Stimulated activated CD4-positive, alpha-beta T cell treated with anti-CD3 and anti-CD28 coated beads, Interleukin-15, amount 100 ng/mL, for 48 hours (primary cell): ENCODE measurements at places on chromosomes 11 and 22.

- DNase-seq = no peak
Measured at GRCh38 chr11:10872097-10872496, 14.2 kb upstream of the ZBED5 start.

DNA sequence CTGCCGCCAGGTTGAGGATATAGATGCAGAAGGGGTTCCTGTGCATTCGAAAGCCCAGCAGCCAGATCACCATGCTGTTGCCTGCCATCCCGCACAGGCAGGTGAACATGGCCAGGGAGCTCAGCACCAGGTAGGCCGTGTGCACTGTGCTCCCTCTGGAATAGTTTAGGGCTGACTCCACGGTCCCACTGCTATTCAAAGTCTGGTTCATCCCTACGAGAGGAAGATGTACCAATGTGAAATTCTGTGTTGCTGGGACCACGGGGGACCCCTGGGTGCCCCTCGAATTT lies at the start of gene MRGPRD:
TSS of gene MRGPRD (minus strand) at position 211 of the 290 bp plus-strand sequence. CDS start at position 211, 0 bp downstream.
- DNase-seq = no peak

DNA sequence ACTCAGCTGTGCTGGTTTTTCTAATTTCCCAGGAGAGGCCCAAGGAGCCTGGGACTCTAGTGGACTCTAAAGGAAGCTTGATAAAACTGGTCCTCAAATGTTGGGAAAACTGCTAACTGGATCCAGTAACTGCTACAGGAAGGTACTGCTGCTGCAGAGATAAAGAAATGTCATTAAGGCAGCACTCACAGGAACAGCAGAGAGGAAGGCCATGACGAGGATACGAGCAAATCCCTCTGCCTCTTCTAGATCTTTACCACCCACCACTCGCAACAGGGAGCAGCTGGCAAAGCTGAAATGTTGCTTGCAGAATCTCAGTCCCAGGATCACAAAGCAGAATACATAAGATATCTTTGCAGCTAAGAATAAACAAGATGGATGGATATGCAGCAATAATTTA lies 23.5 kb downstream of the TTC28 start:
- no peak for DNase-seq

GRCh38 chr11:46970913-46971625 lies 34.5 kb downstream of the CSTPP1 start:
- no peak for DNase-seq

- peak; percentile 92 for DNase-seq
Measured at GRCh38 chr11:67464411-67465188, 4.5 kb downstream of the TMEM134 start.

- no peak for DNase-seq
Measured at GRCh38 chr11:68682531-68682961, 1.8 kb upstream of the GAL start.

- DNase-seq = no peak
Measured at GRCh38 chr11:134040386-134041302, 28.2 kb upstream of the JAM3 start.

- DNase-seq = no peak
Measured at GRCh38 chr22:28480000-28480715, 199.5 kb downstream of the TTC28 start.

DNA sequence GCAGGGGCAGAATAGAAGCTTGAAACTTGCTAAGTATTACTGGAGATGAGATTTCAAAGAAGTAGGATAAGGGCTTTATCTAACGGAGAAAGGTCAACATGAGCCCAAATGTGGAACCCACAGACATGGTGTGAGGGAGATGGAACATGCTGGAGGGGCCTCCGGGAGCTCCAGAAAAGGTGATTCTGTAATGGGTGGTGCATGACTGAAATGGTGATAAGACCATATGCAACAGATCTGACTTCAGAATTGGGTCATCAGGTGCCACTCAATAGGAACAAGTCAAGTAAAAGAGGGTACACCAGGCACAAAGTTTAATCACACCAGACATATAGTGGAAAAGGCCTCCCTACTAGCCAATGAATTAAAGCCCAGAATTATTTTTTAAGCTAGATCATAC lies 7.9 kb upstream of the CEP295 start:
- no peak for DNase-seq

DNA sequence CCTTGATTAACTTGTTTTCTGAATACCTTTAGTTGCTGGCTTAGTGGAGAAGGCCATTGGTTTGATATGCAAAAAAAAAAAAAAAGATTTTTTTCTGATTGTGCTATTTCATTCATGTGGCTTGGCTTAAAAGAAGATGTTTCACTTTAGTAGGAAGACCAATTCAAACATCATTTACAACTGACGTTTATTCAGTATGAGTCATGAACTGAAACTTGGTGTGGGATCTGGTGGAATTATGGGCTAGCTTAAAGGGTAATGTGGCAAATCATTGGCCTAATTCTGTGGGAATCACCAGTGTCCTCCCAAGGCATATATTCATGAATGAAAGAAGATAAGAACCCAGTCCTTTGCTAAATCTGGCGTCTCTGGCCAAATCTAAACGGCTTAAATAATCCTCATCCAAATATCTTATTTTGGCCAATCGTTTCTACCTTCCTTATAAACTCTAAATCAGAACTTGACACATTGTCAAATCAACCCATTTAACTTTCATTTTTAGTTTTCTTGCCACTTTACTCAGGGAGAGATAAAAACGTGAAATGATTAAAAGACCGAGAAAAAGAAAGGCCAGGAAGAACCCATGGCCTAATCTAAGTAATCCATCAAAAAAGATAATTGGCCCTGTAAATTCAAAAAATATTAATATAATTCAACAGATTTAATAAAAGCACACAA lies 77.0 kb downstream of the DDIAS start:
- no peak for DNase-seq

DNA sequence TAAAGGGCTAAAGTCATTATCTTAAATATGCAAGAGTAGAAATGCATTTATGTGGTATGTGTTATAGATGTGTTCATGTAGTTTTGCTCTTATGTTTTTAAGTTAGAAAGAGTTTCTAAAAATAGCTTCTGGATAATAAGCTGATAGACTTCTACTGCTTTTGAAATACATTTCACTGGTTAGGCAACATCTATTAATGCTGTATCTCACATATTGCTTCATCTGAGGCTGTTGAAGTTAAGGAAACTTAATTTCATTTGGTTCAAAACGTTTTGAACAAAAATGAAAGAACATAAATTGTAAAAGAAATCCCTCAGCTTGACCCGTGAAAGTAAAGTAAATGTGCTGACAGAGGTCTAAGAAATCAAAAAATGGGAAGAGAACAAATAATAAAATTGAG lies 164.0 kb upstream of the CTSC start:
- no peak for DNase-seq
